ENCODE measurements at places on chromosomes 5 and 9.

GRCh38 chr5:83368835-83369234 lies 102.7 kb upstream of the VCAN start:
- no peak for DNase-seq

DNA sequence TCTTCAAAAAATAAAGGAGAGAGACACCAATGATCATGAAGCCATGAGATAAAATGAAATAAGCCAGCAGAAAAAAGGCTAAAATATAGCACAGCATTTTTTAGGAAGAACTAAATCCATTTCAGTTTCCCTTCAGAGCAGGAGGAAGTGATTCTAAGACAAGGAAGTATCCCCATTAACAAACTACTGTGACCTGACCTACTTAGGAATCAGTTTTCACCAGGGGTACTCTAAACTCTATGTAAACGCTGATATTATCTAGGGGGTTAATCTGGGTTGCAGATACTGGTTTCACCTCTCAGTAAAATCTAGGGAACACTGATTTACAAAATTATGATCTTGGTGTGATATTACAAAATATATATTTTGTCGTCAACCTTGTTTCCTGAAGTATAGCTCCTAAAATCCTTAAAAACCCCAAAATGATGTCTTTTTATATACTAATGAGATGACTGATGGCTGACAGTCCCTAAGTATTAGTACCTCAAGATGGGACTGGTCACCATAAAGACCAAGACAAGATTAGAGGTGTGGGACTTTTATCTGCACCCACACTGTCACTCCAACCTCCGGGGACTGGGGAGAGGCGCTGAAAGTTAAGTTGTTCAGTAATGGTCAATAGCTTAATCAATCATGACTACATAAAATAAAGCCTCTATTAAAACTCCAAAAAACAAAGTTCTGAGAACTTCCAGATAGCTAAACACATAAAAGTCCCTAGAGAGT lies 2.9 kb upstream of the FNBP1 start:
- DNase-seq = no peak

DNA sequence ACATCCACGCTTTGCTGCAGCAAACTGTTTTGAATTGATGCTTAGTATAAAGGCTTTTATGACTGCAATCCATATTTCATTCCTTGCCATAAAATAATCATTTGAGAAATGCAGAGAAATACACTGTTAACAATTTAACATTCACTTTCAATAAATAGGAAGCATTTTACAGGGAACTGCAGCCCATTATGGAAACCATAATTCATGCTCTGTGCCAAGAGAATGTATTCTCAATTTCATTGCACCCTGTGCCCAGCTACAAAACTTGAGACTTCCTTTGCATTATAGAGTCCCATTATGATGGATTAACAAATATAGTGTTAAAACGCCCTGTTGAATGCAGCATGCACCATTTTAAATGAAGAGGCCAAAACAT lies 134.0 kb downstream of the MED10 start:
- no peak for DNase-seq

- no peak for DNase-seq
These were observed 65.9 kb upstream of the DAP start for GRCh38 chr5:10826971-10827370.

Data from T-helper 22 cell (primary cell).